H54 (cell line): ENCODE measurements at places on chromosomes 11 and 22.

- DNase-seq, result no peak
Measured at GRCh38 chr11:109421981-109422869, at the start of gene C11orf87. Gene C11orf87 (plus strand): TSS chr11:109422190. CDS start chr11:109423634, 1,444 bp downstream.

GRCh38 chr11:74203966-74204365 is 32.9 kb downstream of the PPME1 start:
- no peak for DNase-seq

DNA sequence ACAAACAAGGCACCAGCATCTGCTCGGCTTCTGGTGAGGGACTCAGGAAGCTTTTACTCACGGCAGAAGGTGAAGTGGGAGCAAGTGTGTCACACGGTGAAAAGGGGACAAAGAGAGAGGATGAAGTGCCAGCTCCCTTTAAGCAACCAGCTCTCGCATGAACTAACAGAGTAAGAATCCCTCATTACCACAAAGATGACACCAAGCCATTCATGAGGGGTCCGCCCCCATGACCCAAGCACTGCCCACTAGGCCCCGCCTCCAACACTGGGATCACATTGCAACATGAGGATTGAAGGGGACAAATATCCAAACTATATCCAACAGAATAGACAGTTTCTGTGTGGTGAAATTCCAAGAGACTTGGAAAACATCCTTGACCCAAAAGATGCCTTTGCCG is 198.2 kb upstream of the POU2AF2 start:
- DNase-seq, result no peak

- DNase-seq, result no peak
Measured at GRCh38 chr11:132712466-132712865, 819.8 kb downstream of the OPCML start.
